Lung microvascular endothelial cell (primary cell): ENCODE measurements at places on chromosomes 2 and 18. TPM values are rescaled to one million over a fixed set of nuclear protein-coding genes. Genes with fewer than 3 reads are reported as not detected.

The METTL4 gene
- total RNA-seq, result 7.0 and 9.1 TPM in 2 replicates

GRCh38 chr18:80200171-80200931 lies 47.0 kb downstream of the PARD6G start:
- DNase-seq, result no peak

DNA sequence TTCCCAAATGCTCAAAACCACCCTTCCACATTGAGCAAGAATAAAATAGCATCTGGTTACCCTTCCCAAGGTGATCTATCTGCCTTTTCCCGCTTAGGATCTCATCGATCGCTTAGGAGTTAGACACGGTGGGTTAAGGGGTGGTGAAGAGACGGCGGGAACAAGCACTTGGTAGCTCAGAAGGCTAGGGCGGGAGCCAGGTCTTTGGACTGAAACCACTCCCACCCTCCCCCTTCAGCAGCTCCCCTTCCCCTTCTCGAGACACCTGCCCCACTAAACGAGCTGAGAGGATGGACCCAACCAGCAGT lies 513 bp downstream of the THOC1 start:
- DNase-seq, result no peak

DNA sequence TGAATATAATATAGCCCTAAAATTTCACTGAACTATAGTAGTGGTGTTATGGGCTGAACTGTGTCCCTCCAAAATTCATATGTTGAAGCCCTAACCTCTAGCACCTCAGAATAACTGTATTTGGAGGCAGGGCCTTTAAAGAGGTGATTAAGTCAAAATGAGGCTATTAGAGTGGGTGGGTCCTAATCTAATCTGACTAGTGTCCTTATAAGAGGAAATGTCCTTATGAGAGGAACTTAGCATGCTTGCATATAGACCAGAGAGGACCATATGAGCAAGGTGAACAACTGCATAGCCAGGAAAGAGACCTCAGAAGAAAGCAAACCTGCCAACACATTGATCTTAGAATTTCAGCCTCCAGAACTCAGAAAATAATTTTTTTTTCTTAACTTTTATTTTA lies 238.4 kb downstream of the ZEB2 start:
- DNase-seq, result no peak

- DNase-seq, result peak; percentile 59
Measured at GRCh38 chr2:98795891-98796676, 65.2 kb upstream of the MGAT4A start.

- DNase-seq, result no peak
Measured at GRCh38 chr2:54763636-54764291, 40.3 kb downstream of the EML6 start.

DNA sequence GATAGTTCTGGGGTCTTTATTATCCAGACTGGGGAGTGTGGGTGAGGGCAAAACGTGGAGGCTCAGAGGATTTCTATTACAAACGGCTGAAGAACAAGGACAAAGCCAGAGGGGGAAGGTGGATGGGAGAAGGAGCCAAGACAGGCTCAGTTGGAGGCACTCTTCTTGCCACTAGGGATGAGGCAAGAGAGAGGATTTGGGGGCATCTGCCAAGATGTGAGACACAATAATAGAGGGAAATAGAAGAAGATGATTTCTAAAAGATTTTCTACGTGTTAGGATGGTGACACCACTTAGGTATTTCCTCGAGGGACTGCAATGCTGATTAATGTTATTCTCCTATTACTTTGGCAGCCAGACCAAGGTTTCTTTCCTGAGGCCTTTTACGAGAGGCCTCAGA lies 71.8 kb downstream of the APOB start:
- no peak for DNase-seq

GRCh38 chr2:33370636-33371265 lies 105.7 kb upstream of the RASGRP3 start:
- DNase-seq, result no peak
